ENCODE measurements at places on chromosomes 2 and 18.

DNA sequence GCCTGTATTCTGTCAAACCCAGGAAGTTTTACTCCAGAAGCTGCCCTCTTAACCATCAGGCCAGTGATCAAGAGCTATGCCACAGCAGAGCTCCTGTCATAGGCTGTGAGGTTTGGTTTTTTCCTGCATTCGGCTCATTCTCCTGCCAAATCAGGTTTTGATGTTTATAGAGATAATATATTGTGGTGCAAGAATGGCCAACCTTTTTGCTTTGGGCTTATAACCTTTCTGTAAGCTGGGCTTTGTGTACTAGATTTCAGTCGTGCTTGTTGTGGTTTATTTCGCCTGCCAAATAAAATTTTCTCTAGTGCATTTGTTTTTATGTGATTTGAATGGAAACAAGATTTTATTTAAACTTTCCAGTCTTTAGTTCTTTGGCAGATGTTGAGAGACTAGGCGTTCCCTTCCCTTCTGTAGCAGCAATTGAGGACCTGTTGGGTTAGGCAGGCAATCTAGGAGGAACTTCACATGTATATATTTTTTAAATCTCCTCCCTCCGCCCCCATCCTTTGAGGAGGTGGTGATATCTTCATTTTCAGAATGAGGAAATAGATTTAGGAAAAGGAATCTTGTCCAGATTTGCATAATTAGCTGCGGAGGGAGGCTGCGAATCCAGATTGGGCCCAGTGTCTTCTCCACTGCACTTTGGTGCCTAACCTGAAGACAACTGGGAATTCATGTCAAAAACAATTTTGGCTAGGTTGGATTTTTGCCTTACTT, 2.6 kb downstream of the KDM3A start:
- no peak for DNase-seq

DNA sequence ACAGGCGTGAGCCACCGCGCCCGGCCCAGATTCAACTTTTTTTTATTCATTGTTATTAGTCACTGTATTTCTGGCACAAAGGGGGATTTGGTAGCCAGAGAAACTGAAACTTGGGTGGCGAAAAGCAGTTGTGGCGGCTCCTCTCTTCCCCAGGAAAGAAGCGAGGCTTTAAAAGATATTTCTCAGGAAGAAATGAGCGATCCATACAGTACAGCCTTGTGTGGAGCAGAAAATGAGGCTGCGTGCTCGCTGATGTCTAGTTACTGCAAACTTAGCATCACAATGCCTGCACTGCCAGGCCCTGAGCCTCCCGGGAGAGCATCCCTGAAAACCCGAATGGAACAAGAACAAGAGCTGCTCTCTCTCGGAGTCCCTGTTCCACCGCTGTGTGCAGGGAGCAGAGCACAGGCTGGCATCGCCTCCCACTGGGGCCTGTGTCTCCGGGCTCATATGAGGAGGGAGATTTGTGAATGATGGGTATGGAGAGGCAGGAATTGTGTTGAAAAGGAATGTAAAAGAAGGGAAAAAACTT, 234.0 kb downstream of the ZNF516 start:
- no peak for DNase-seq

GRCh38 chr18:59929621-59930295, 30.0 kb downstream of the PMAIP1 start:
- DNase-seq, result no peak

GRCh38 chr18:7273301-7273921, 42.5 kb downstream of the LRRC30 start:
- no peak for DNase-seq

GRCh38 chr2:79235135-79235534, 75.6 kb upstream of the REG3A start:
- DNase-seq, result no peak

DNA sequence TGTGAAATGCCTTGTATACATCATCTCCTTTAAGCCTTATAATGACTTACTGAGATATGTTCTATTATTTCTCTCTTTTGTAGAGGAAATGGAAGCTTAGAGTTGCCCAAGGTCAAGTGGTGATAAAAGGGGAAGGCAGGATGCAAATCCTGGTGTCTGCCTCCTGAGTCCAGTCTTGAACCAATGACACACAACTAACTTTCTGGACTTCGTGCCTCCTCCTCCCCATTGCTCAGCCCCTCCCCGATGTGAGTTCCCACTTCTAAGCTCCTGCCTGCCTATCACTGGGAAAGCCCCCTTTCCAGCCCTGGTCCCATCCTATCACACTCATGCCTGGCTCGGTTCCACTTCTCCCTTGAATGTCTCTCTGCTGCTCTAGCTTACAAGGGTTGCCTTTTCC, 6.9 kb upstream of the CTIF start:
- DNase-seq, result no peak

DNA sequence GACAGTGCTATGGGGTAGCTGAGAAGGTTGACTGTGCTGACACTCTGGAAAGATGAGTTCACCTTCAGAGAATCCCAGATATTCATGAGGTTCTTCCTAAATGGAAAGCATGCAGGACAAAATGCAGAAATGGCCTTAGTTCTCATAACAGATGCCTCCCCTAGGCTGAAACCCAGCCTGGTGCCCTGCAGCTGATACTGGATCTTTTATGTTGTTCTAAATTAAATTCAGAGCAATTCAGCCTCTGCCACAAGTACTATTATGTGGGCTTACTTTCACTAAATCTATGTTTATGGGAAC, 172.0 kb upstream of the SERPINE2 start:
- no peak for DNase-seq

GRCh38 chr18:78586586-78586985, 393.0 kb upstream of the SALL3 start:
- no peak for DNase-seq

All from CD4-positive, alpha-beta T cell treated with Interferon alpha-2 for 1 hour (primary cell).